ENCODE measurements at places on chromosomes 4 and X. TPM values are rescaled to one million over a fixed set of nuclear protein-coding genes. Genes with fewer than 3 reads are reported as not detected.
A peak's percentile ranks its signal among the peaks of the same experiment; 100 is the strongest.

DNA sequence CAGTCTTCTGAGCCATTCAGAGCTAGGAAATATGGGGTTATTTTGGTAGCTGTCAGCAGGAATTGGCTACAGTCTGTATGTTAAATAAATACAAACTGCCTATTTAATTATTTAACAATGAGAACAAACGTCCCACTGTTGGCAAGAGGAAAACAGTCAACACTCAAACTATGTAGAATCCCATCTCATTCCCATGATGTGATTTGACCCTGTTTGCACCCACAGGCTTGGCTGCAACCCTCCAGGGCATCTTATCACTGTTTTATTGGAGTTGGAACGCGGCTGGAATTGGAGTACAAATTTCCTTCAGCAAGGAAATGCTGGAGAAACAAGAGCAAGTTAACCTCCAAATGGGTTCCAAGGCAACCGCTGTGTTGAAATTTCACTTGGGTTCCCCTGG, 124.0 kb downstream of the KIT start:
- no peaks in the 10 kb centered on the region for H3K36me3 ChIP-seq
- no peak for DNase-seq
- H3K27ac ChIP-seq: no peak overlapping the region
- H3K27me3 ChIP-seq: no peaks in the 10 kb centered on the region
- peaks cover 16% of the 10 kb centered on the region for H3K4me1 ChIP-seq

DNA sequence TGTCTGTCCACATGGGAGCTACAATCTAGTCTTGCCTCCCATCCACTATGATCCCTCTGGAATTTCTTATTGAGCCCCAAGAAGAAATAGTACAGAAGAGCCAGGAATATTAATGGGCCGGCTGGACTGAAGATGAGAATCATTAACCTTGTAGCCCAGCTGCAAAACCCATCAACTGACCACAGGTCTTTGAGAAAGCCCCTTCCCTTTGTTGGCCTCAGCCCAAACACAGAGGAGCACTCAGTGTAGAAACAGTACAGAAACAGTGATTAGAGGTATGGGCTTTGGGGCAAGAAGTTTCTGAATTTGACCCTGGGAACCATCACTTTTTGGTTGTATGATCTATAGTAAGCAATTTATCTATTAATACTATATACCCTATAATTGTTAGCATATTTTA, 76.8 kb upstream of the RAB40AL start:
- no peak overlapping the region for H3K4me3 ChIP-seq
- DNase-seq: no peak
- no peak overlapping the region for H3K27ac ChIP-seq
- no peaks in the 10 kb centered on the region for H3K27me3 ChIP-seq
- no peaks in the 10 kb centered on the region for H3K4me1 ChIP-seq

DNA sequence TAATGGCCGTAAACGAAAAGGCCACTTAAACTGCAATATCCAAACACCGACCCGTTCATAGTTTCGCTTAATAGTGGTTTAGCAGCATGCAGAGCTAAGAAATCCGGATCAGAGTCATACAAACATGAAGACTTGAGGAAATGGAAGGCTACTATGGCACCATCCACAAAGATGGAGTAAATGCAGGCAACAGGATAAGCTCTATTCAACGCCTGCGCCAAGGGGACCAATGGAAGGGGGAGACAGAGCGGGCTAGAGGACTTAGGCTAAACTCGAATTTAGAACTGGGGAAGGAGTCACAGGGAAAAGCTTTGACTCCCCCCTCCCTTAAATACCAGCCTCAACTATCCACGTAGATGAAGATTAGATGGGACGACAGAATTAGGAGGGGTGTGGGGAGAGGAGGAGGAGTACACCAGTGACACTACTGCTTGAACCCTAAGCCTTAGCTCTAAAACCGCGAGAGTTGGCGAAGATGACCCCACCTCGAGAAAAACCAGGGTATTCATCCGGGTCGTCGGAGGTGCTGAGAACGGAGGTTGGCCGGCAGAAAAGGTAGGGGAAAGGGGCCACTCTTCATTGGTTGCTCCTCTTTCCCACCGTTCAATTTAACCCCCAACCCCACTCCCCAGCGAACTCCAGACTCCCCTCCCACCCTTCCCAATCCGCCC, 3.5 kb downstream of the HUWE1 start:
- H3K27me3 ChIP-seq: no peaks in the 10 kb centered on the region
- H3K27ac ChIP-seq: peak overlapping the region; percentile 93
- H3K36me3 ChIP-seq: no peaks in the 10 kb centered on the region
- H3K4me3 ChIP-seq: peak overlapping the region; percentile 71

DNA sequence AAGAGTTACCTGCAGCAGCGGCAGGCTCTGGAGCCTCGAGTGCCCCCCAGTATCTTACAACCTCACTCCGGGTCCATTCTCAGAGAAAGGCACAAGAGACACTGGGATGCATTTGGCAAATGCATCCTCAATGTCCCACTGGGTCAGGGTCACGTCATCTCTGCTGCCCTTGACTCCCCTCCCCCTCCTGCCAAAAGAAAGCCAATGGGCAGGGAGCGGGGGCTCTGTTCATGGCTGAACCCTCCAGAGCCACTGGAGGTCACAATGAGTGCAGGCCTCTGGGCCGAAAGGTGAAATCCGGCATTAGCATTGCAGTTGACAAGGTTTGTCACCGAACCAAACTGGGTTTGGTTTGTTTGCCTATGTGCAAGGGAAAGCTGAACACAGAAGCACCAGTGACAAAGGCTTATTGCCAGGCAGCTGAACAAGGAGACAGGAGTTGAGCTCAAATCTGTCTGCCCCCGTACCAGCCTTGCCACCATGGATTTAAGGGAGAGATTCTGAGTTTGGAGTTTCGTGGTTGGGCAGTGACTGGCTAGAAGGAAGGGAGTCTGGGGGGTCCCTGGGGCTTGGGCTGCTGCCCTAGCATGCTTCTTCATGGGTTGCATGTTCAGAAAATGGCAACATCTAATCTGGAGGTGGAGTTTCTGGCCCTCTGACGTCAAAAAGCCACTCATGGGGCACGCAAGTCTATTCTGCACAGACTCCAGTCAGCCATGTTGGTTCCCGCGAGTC, 64.3 kb downstream of the HTRA3 start:
- no peaks in the 10 kb centered on the region for H3K36me3 ChIP-seq
- H3K27me3 ChIP-seq: no peaks in the 10 kb centered on the region
- no peak overlapping the region for H3K27ac ChIP-seq
- no peak overlapping the region for H3K4me3 ChIP-seq
- DNase-seq: peak; percentile 49

DNA sequence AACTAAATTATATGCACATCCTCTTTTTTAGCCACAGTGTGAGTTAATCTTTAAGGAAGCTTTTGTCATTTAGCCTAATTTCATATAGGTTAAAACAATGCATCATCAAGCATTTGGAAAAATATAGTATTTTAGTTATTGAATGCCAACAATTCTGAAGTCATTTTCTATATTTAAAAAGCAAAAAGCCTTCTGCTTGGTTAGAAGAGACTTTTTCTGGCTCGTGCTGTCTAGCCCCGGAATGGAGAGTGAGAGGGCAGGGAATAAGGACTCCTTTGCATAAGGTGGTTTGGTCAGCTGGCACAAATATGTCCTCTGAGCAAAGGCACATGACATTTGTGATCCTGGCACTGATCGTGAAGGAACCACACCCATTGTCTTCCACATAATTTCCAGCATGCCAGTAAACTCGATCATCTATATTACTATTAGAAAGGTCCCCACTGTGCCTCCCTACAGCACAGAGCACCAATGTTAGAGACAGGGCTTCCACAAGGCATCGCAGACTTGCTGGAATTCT, 393.7 kb upstream of the INTU start:
- H3K4me3 ChIP-seq: no peak overlapping the region
- H3K27ac ChIP-seq: no peak overlapping the region
- DNase-seq: no peak

GRCh38 chrX:10124506-10125247, 32.1 kb upstream of the CLCN4 start:
- peaks cover 29% of the 10 kb centered on the region for H3K36me3 ChIP-seq
- no peak overlapping the region for H3K27ac ChIP-seq
- H3K27me3 ChIP-seq: no peaks in the 10 kb centered on the region
- H3K4me1 ChIP-seq: no peaks in the 10 kb centered on the region

GRCh38 chrX:151153086-151153485, 23.3 kb upstream of the GPR50 start:
- H3K27me3 ChIP-seq: no peaks in the 10 kb centered on the region
- H3K4me3 ChIP-seq: no peak overlapping the region
- no peaks in the 10 kb centered on the region for H3K36me3 ChIP-seq
- H3K27ac ChIP-seq: no peak overlapping the region
- DNase-seq: no peak
- H3K4me1 ChIP-seq: no peaks in the 10 kb centered on the region

DNA sequence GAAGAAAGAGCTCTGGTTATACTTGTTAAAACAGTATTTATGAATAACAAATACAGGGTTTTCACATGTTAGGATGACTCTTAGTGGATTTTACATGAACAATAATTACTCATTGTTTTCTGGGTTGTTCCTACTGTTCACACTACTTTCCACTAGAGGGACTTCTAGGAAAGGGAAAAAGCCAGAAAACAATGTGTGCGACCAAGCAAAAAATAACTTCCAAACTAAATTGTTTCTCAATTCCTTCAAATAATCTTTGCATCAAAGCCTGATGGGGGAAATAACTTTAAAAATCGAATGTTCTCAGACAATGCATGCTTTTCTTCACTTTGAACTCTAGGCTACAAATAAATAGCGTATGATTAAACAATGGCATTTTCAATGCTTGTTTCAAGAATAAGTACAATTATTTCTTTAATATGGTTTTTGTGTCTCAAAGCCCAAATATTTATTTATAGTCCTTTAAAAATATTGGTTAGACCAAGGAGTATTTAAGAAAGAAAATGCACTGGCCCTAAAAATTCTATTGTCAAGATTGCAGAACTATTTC, 72.1 kb upstream of the ETNPPL start:
- no peaks in the 10 kb centered on the region for H3K4me1 ChIP-seq
- H3K4me3 ChIP-seq: no peak overlapping the region
- no peaks in the 10 kb centered on the region for H3K27me3 ChIP-seq
- H3K27ac ChIP-seq: no peak overlapping the region
- DNase-seq: no peak

TLL1 gene
- 10.4 TPM for total RNA-seq

UGT2B10 gene
- not detected for total RNA-seq

NALF2 gene
- total RNA-seq: not detected

NAP1L3 gene
- 0.26 TPM for total RNA-seq

IL2 gene
- not detected for total RNA-seq
